ENCODE measurements at places on chromosomes 4 and X. TPM values are rescaled to one million over a fixed set of nuclear protein-coding genes. Genes with fewer than 3 reads are reported as not detected.

Gene STS
- 11.5 TPM for total RNA-seq

Gene SLC10A4
- total RNA-seq, result not detected

Gene GAGE12H
- not detected for total RNA-seq

Gene LINC00632
- total RNA-seq, result 2.4 TPM

Gene TMEM154
- total RNA-seq, result 2.1 TPM

Gene CXCL5
- not detected for total RNA-seq

Gene IDS
- total RNA-seq, result 12.7 TPM

Gene PIR
- total RNA-seq, result 26.1 TPM

Gene MAOA
- 76.2 TPM for total RNA-seq

Gene TIGD4
- 0.25 TPM for total RNA-seq

Gene PNMA6F
- total RNA-seq, result not detected

DNA sequence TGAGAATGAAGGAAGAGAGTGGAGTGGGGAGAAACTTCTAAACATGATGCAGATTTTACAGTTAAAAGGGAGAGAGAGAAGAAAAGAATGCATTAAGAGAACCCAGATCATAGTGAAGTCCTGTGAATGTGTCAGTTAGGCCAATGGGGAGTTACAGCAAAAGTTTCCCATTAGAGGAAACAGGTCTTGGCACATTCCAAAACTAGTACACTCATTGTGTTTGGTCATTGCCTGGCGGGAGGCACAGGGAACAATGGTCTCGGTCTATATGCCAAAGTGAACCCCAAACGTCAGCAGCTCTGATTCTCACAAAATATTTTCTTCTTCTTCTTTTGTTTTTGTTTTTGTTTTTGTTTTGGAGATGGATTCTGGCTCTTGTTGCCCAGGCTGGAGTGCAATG lies 284.5 kb upstream of the CTSO start:
- no peak for DNase-seq

DNA sequence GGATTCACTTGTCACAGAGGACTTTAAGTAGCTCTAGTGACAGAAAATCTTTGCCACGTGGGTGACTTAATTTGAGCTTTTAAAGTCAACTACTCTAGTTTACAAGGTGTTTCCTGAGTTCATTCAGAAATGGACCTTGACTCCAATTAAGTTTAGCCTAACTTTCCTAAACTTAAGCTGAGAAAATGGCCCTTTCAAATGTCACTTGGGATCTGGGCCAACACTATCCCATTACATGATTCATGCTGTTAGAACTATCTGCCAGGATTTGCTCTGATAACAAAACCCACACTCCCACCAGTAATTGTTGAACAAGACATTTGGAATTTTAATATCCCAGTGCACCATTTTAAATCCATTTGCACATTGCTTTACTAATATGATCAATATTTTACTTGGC lies 40.8 kb downstream of the C4orf46 start:
- DNase-seq, result no peak

DNA sequence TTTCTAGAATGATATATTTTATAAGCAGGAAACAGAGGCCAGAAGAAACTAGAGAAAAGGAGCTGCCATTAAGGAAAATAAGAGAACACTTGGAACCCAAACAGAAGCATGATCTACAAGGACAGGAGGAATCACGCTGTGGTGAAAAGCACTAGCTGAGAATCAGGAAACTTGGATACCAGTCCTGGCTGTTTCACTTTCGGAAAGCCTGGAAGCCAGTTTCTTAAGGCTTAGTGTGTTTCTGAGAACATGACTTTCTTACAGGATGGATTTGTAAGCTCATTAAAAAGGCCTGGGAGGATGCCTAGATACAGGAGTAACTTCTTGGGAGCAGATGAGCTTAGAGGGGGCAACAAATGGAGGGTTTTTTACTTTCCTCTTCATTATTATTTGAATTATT lies 36.9 kb downstream of the TLL1 start:
- no peak for DNase-seq

DNA sequence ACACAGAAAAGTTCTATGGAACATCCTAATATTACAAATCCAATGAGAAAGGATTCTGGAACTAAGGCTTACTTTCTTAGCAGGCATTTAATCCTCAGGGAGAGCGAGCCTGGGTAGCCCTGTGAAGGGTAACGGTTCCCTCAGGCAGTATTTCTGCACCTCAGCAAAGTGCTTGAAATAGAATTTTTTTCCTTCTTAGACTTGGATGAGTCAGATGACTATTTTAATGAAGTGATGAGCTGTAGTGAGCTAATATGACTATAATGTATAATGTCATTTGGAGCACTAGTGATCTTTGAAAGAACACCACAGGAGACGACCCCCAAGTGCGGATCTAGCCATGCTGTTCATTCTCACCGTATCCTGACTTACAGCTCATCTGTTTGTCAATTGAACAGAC lies 493.0 kb upstream of the FAM241A start:
- DNase-seq, result no peak

DNA sequence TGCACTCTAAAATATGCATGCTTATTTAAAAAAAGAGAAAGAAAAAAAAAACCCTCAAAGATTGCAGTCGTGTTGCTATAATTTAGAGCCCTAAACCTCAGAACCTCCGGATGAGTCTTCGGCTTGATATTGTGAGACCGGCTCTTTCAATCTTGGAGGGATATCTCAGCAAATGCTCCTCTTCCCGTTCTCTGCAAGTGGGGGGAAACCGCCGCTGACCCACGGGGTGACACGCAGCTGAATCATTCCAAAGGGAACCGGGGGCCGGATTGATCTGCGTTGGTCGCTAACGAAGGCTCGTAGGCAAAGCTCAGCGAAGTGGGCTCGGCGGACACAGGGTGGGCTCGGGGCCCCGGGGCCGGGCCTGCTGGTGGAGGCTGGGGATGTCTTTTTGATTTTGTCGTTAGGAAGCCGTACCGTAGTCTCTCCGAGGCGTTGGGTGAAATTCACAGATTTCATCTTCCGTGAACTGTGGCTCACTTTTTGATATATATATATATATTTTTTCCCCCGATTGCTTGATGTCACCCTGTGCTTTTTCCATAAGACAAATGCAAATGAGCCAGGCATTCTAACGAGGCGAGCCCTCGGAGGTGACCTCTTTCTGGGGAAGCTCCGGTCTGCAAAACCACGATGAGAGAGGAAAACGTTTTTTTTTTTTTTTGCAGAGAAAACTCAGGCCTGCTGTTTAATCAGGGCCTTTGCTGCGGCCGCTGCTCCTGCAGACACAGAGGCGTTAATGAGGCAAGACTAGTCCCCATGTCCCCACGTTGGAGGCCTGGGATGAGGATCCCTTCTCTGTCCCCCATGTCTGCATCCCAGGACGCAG lies 110.7 kb upstream of the PPP2R3B start:
- DNase-seq, result no peak

- DNase-seq, result no peak
Observed at GRCh38 chr4:88070031-88070430, 62.6 kb downstream of the PKD2 start.

GRCh38 chr4:32087211-32087610 lies 1367.0 kb downstream of the PCDH7 start:
- DNase-seq, result no peak

DNA sequence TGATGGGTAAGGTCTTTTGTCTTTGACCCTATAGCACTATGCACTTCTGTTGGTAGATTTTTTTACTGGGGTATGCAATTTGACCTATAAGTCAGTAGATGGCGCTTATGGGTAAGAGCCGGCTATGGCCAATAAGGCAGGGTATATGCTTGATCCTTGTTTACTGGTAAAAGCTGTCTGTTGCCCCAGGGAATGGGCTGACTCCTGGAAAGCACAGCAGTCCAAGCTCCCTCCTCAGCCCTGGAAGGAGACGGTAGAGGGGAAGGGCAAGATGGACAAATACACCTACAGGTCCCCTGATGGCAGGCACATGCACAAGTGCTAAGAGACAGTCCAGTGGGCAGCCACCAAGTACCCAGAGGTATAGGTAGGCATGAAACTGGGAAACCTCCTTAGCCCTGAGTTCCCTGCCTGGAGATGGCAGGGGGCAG lies 63.7 kb downstream of the ADAMTS3 start:
- DNase-seq, result peak; percentile 31

- DNase-seq, result no peak
Observed at GRCh38 chr4:183716302-183716701, 57.2 kb downstream of the TRAPPC11 start.

GRCh38 chr4:52993771-52994170 lies 131.7 kb downstream of the RASL11B start:
- no peak for DNase-seq

DNA sequence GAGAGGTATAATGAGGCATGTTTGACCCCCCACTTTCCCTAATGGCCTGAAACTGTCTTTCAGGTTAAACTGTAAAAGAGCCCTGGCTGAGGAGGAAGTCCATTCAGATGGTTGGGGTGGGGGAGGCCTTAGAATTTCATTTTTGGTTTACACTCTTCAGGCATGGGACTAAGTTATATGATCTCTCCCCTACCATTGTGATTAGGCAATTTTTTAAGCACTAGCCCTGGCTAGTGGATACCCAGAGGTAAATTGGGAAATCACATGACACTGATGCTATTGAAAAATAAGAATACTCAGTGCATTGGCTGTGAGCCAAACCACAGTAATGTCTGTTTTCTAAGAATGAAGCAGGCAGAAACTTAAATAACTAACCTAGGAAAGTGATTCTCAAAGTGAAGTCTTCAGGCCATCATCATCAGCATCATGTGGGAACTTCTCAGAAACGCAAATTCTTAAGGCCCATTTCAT lies 149.7 kb downstream of the RRAGB start:
- no peak for DNase-seq

- no peak for DNase-seq
Observed at GRCh38 chr4:101211146-101211553, 136.2 kb downstream of the PPP3CA start.

- no peak for DNase-seq
Observed at GRCh38 chr4:76272073-76272472, 20.6 kb downstream of the FAM47E start.

- DNase-seq, result no peak
Observed at GRCh38 chr4:1029529-1029928, 18.1 kb downstream of the FGFRL1 start.

DNA sequence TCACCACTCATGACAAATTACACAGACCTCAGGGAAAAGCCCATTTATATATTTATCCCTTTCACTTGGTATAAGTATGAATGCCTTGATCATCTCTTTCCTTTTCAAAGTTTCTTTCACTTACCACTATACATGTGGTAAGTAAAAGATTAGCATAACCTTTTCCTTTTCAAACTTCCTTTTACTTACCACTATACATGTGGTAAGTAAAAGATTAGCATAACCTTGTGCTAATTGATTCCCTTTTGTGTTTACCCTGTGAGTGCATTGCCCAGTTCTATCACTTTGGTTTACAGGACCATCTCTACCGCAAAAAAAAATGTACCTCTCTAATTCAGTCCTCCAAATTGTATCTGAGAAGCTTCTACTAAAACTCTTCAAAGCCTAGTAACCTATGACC lies 32.7 kb upstream of the TCEANC start:
- no peak for DNase-seq

DNA sequence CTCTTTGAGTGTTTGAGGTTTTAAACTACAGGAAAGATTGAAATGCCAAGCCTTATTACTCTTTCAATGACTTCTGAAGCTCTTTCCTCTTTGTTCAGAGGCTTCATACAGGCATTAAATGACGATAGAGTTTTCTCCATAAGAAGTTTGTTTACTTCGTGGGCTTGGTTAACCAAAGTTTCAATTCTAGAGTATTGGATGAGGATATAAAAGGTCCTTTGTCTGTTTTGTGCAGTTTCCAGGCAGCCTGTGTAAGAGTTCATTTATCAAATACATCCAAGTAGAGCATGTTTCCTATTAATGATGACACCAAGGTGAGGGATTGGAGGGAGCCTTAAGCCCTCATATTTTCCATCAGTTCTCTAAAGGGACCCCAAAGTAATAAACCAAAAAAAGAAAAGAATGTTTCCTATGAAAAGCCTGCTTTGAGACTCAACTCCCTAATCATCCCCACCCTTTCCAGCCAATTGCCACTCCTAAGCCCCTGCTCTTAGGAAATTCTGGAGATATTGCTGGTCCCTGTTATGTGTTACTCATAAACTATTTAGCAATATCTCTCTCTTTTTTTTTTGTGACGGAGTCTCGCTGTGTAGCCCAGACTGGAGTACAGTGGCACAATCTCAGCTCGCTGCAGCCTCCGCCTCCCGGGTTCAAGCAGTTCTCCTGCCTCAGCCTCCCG lies 106.2 kb upstream of the IL13RA1 start:
- no peak for DNase-seq

All from right lobe of liver (tissue), 6 donors.